ENCODE measurements at places on chromosomes 2 and 18.
A peak's percentile ranks its signal among the peaks of the same experiment; 100 is the strongest.

- no peak for DNase-seq
These were observed 184.3 kb upstream of the REV1 start for GRCh38 chr2:99674090-99674489.

GRCh38 chr2:195820373-195820772 lies 163.3 kb downstream of the SLC39A10 start:
- no peak for DNase-seq

- DNase-seq: no peak
These were observed 34.4 kb upstream of the RTN4 start for GRCh38 chr2:55084641-55085040.

DNA sequence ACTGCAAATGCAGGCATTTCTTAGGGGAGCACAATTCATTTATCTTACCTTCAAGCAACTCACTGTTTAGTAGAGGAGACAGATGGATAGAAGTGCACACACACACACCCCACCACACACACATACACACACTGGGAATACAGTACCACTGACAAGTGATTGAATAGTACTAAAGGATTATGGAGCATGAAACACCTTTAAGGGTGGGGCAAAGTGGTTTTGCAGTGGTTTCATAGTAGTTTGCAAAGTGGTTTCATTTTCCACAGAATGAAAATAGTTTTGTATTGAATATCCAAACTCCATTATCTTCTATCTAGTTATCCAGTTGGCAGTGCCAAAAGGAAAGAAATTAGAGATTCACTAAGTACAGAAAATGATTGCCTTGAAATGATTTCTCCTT lies 18.9 kb downstream of the KIF5C start:
- DNase-seq: no peak

DNA sequence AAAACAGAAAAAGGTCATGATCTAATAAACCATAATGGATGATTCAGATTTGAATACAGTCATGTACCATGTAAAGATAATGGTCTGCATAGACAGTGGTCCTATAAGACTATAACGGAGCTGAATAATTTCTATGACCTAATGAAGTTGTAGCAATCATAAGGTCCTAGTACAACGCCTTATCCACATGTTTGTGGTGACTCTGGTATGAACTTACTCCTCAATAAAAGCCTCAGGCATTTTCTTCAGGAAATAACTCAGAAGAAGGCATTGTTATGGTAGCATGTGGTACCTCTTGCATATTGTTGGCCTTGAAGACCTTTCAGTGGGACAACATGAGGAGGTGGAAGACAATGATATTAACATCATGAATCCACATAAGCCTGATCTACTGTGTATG lies 883.3 kb downstream of the CNTNAP5 start:
- no peak for DNase-seq

- DNase-seq: no peak
These were observed 19.6 kb downstream of the EHBP1 start for GRCh38 chr2:62724886-62725711.

DNA sequence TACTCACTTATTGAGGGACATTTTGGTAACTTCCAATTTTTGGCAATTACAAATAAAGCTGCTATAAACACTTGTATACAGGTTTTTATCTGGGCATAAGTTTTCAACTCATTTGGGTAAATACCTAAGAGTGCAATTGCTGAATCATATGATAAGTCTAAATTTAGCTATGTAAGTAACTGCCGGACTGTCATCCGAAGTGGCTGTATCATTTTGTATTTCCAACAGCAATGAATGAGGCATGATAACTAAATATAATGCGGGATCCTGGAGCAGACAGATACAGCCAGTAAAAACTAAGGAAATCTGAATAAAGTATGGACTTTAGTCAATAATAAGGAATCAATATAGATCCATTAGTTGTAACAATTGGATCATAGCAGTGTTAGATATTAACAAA lies 156.5 kb upstream of the RMP24 start:
- no peak for DNase-seq

- DNase-seq: peak; percentile 11
These were observed 1.1 kb upstream of the SEH1L start for GRCh38 chr18:12946549-12947284.

DNA sequence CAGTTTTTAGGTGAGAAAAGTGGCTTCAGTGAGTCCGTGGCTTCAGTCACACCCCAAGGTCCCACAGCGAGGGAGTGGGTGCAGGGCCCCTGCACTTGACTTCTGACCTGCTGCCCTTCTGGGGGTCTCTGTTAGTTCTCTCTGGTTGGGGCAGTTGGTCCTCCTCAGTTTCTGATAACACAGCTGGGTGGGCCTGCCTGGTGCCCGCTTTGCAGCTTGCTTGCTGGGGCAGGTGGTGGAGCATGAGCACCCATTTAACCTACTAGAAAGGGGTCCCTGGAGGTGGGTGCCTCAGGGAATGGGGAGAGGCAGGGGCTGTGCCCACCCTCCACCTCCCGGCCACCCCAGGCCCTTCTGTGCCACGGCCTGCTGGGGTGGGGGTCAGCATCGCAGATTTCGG lies 83.2 kb downstream of the ASB1 start:
- DNase-seq: no peak

DNA sequence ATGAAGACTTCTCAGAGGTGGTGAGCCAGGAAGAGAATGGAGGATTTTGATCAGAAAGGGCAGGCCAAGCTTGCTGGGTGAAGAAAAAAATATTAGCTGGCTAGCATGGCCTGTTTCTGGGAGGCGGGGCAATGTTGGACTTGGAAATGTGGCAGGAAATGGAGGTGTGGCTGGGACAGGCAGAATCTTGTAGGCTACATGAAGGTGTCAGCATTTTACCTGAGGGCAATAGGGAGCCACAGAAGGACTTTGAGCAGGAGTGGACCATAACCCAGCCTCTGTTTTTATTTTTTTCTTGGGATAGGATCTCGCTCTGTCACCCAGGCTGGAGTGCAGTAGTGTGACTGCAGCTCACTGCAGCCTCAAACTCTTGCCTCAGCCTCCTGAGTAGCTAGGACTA lies 31.7 kb downstream of the EMX1 start:
- no peak for DNase-seq

- no peak for DNase-seq
These were observed 86.9 kb upstream of the COPS8 start for GRCh38 chr2:236998758-236999157.

- DNase-seq: peak; percentile 8
These were observed 798 bp downstream of the TANC1 start for GRCh38 chr2:158969162-158969714.

DNA sequence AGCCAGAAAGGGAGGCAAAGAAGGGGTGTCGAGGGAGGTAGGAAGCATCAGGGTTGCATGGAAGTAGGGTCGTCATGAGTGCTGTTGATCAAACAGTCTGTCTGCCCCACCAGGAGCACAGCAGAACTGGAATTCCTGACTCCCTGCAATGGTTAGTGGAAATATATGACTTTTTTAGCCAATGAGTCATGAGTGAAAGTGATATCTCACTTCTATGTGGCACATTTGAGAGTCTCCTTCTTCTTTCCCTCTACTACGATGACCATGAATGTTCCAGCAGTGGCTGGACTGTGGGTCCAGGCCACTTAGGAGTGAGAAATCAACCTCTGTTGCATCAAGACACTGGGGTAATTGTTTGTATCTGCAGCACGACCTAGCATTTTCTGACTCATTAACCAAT lies 199.5 kb downstream of the TTC32 start:
- DNase-seq: no peak

DNA sequence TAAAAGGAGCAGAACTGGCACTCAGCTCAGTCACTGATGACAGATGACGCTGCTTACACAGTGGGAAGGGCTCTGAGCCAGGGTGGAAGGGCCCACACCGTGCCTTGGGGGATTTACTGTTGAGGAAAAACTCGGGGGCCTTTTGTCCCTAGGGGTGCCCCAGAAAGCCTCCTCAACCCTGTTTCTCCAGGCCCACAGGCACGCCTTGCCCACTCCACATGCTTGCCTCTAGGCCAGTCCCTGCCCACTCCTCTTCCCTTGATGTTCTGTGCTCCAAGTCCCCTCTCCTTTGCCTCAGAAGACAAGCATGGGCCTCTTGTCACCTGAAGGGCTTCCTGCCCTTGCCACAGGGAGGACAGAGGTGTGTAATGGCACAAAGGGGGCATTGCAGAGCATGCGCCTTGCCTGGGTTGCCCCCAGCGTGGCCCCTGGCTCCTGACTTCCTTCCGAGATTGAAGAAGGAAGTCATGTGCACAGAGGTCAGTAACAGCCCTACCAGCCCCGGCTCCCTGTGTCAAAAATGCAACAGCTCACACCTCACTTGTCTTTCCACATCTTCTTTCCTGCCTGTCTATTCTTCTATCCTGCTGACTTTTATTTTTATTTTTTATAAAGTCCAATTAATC lies 65.1 kb downstream of the LIPG start:
- no peak for DNase-seq

DNA sequence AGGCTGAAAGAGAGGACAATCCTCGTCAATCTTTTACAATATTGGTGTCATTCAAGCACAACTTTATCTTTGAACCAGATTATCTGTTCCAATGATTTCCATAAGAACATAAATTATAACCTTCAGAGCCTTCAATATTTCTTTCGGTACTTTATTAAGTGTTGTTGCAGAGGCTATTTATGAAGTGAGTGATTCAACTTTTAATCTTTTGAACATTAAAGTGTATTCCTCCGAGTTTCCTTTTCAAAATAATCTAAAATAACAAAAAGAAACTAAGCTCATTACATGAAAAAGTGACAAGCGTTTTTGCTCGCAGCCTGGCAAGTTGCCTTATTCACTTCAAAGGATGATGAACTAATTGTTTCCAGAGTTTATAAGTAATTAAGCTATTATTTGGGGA lies 149.0 kb downstream of the MEIS1 start:
- DNase-seq: no peak

- DNase-seq: no peak
These were observed 57.1 kb downstream of the ZAP70 start for GRCh38 chr2:97770445-97770844.

DNA sequence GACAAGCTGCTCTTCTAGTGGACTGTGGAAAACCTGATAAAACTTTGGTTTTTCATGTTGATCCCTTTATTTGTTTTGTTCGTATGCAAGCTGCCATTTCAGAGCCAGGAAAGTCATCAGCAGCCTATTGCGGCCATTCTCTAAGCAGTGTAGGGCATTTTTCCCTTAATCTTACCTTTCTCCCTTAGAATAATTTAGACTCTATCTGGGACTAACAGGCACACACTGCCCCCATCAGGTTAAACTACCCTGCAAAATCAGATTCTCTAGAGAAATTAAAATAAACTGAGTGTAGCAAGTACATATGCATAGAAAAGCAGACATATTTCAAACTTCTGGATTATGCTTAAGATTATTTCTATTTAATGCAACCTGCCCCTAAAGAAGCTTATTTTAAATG lies 347.5 kb downstream of the METTL4 start:
- no peak for DNase-seq

GRCh38 chr2:28293416-28293815 lies 99.2 kb upstream of the FOSL2 start:
- no peak for DNase-seq

GRCh38 chr2:158966312-158966711 lies 2.1 kb upstream of the TANC1 start:
- no peak for DNase-seq

GRCh38 chr2:74227646-74228045 lies 29.2 kb downstream of the MTHFD2 start:
- DNase-seq: no peak

DNA sequence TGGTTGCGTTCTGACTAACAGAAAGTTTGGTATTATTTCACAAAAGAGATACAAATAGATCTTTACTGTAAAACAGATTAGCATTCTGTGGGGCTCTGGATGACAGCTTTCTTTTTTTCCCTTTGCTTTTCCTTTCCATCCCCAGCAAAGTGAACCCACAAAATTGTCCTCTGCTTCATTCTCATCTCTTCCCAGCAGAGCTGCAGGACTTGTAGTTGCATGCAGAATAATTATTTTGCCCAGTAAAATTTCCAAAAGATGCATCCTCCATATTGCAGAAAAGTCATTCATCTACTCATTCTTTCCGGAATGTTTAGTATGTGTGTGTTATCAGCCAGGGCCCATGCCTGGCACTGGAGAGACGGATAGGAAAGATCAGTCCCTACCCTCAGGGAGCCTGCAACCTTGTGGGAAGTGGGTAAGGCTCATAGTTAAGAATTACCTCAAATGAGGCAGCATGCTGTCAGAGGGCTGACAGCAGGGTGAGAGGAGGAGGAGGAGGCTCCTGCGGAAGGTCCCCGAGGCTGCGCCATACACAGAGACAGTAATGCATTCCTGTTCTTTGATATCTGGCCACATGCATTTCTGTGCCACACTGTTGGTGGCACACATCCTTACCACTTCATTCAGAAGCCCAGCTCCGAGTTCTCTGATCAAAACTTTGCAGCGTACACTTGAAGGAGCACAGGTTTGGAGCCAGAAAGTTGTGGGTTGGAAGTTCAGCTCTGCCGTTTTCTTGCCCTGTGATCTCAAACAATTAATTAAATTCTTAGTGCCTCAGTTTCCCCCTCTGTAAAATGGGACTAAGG lies 225.4 kb downstream of the MYCN start:
- no peak for DNase-seq

- DNase-seq: no peak
These were observed 33.2 kb upstream of the CWC22 start for GRCh38 chr2:180040146-180040925.

DNA sequence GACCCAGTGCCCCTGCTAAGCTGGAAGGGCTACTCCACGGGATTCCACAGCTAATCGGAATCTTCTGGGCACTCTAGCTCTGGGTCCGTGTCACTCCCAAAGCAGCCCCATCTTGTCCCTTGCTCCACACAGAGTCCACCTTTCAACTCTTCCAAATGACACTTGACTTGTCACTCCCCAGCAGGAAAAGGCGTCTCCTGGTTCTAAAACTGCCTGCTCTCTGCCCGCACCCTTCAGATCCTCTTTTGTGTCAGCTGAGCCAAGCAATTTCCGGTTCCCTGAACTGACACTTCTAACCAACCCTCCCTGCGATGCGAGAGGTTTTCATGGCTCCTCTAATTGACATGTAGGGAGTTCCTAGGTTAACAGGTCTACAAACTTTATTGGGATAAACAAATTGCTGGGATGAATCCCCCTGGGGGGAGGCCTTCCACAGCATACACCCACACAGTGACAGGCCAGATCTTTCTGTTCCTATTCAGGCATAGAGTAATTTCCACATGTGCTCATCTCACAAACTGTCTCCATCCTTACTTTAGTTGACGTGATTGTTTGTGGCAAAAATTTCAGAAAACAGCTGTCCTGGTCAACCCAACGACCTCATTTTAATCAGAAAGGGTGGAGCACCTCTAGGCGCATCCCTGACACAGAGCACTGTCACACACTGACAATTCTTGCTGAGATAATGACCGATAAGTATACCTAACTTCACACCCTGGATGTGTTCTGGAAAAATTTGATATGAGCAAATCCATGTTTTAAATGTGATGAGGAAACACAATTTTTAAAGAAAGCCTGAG lies 104.9 kb downstream of the RBMS1 start:
- no peak for DNase-seq

- DNase-seq: no peak
These were observed 30.8 kb downstream of the LPIN1 start for GRCh38 chr2:11777066-11777782.

- DNase-seq: no peak
These were observed 177.9 kb upstream of the ARL4C start for GRCh38 chr2:234674781-234675201.

DNA sequence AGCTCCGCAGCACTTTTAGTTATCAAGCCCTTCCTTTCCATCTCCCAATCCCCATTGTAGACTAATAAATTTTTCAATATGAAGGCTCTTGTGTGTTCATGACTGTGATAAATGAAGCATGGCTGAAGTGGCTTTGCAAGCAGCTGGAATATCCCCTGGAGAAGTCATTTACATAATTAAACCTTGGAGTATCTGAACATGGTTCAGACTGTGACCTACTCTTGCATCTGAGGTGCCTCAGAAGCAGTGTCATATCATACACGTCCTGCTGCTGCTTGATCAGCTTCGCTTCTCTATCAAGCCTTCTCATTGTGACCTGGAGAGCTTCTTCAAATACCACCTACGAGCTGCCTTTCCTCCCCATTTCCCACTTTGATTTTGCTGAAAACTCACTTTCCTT lies 48.4 kb upstream of the ZNF397 start:
- no peak for DNase-seq
